Thoracic aorta endothelial cell (primary cell): ENCODE measurements at places on chromosomes 7 and 10. TPM values are rescaled to one million over a fixed set of nuclear protein-coding genes. Genes with fewer than 3 reads are reported as not detected.

GPR15LG gene
- not detected in 2 replicates for total RNA-seq

PSMG3 gene
- 16.9 and 17.0 TPM in 2 replicates for total RNA-seq

ITIH5 gene
- not detected in 2 replicates for total RNA-seq

ZNF679 gene
- not detected in 2 replicates for total RNA-seq

LRRN3 gene
- not detected in 2 replicates for total RNA-seq

ANLN gene
- total RNA-seq, result 154 and 245 TPM in 2 replicates

STRIP2 gene
- 12.6 and 15.4 TPM in 2 replicates for total RNA-seq

GRID1 gene
- not detected in 2 replicates for total RNA-seq

PTF1A gene
- not detected in 2 replicates for total RNA-seq

SFTPA1 gene
- not detected in 2 replicates for total RNA-seq

TEX36 gene
- total RNA-seq, result not detected in 2 replicates

PLEKHS1 gene
- total RNA-seq, result not detected in 2 replicates

TMEM254 gene
- 7.7 and 8.0 TPM in 2 replicates for total RNA-seq

PLCE1 gene
- under 0.01 and 0.07 TPM in 2 replicates for total RNA-seq

GRID2IP gene
- total RNA-seq, result not detected in 2 replicates

FBH1 gene
- total RNA-seq, result 104 and 110 TPM in 2 replicates

DEPP1 gene
- 230 and 326 TPM in 2 replicates for total RNA-seq

EVX1 gene
- not detected in 2 replicates for total RNA-seq

BTBD16 gene
- not detected in 2 replicates for total RNA-seq

DGKB gene
- total RNA-seq, result not detected in 2 replicates

CARD11 gene
- 10.1 and 29.8 TPM in 2 replicates for total RNA-seq

UNC5B gene
- total RNA-seq, result 7.7 and 14.5 TPM in 2 replicates

NRG3 gene
- 0.43 and 0.53 TPM in 2 replicates for total RNA-seq

EBF3 gene
- 0.13 and 0.50 TPM in 2 replicates for total RNA-seq

OPN4 gene
- total RNA-seq, result not detected in 2 replicates

SLC26A5 gene
- 0.13 and 0.14 TPM in 2 replicates for total RNA-seq

FOXI2 gene
- not detected in 2 replicates for total RNA-seq

PVRIG gene
- not detected in 2 replicates for total RNA-seq

OR6V1 gene
- not detected in 2 replicates for total RNA-seq

CRTAC1 gene
- 0.80 and 5.4 TPM in 2 replicates for total RNA-seq

UBTD1 gene
- total RNA-seq, result 38.1 and 42.4 TPM in 2 replicates
